ENCODE measurements at places on chromosomes 13 and 19.

DNA sequence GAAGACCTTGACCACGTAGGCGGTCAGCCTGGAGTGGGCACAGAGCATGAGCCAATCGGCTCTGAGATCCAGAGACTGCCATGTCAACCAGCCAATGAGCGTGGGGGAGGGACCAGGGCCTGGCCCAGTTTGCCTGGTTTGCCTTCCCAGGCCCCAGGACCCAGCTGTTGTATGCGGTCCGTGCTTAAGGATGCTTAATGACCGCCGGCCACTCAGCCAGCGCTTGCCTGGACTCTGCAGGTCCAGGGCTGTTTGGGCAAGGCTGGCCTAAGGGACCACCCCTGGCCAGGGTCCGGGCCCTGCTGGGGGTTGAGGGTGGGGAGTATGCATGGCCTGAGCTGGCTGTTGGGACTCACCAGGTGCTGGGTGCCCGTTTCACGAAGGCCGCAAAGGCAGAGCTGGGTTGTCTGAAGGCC lies 23.1 kb upstream of the TNFSF14 start:
- no peak for DNase-seq

- no peak for DNase-seq
Measured at GRCh38 chr13:43196750-43197370, 173.5 kb downstream of the DNAJC15 start.

GRCh38 chr13:101626925-101627555 lies 174.6 kb downstream of the ITGBL1 start:
- no peak for DNase-seq

DNA sequence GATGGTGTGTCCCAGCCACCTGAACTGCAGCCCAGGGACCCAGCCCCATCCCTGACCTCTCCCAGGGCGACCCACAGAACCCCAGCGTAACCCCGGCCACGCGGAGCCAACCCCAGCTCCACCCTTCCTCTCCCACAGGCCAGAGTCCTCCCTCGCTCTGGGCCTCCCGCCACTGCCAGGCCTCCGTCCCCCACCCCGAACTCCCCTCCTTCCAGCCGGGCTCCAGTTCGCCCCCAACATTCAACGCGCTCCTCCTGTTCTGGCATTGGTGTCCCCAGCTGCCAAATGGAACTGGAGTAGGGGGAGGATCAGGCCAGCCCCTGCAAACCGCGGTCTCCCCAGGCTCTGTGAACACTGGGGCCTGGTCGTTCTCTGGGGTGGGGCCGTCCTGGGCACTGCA lies 7.4 kb downstream of the LINGO3 start:
- DNase-seq: no peak

- DNase-seq: no peak
Measured at GRCh38 chr13:113116206-113116800, 6.3 kb upstream of the F10 start.

- DNase-seq: no peak
Measured at GRCh38 chr19:46100344-46100743, 24.1 kb downstream of the IGFL3 start.

DNA sequence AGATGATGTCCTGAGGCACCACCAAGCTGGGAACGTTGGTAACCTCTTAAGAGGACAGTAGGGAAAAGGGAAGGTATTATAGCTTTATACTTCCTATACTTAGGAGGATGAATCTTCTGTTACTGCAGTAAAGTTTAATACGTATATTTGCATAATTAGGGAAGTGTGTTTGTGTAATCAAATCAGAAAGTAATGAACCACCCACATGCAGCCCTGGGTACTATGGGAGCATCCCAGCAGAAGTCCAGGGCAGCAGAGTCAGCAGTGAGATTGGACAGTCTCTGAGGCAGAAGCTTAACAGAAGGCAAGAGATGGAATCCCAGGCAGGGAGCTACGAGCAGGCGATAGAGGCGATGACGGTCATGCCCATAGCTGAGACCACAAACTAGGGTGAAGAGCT lies 12.5 kb downstream of the SAFB start:
- DNase-seq: no peak

- no peak for DNase-seq
Measured at GRCh38 chr19:51257471-51257870, 6.6 kb downstream of the SIGLECL1 start.

DNA sequence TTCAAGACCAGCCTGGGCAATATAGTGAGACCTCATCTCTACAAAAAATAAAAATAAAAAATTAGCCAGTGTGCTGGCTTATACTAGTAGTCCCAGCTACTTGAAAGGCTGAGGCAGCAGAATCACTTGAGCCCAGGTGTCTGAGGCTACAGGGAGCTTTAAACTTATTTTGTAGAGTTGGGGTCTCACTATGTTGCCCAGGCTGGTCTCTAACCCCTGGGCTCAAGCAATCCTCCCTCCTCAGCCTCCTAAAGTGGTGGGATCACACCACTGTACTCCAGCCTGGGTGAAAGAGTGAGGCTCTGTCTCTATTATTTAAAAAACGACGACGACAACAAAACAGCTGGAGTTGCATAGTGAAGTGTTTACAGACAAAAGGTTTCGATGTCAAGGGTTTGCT lies 8.0 kb downstream of the RAB3D start:
- DNase-seq: no peak

- no peak for DNase-seq
Measured at GRCh38 chr13:41985788-41986508, 25.0 kb upstream of the VWA8 start.

GRCh38 chr19:50046649-50047503 lies 21.1 kb downstream of the ZNF473 start:
- DNase-seq: peak; percentile 32

GRCh38 chr13:41820581-41821237 lies 140.2 kb downstream of the VWA8 start:
- DNase-seq: no peak

DNA sequence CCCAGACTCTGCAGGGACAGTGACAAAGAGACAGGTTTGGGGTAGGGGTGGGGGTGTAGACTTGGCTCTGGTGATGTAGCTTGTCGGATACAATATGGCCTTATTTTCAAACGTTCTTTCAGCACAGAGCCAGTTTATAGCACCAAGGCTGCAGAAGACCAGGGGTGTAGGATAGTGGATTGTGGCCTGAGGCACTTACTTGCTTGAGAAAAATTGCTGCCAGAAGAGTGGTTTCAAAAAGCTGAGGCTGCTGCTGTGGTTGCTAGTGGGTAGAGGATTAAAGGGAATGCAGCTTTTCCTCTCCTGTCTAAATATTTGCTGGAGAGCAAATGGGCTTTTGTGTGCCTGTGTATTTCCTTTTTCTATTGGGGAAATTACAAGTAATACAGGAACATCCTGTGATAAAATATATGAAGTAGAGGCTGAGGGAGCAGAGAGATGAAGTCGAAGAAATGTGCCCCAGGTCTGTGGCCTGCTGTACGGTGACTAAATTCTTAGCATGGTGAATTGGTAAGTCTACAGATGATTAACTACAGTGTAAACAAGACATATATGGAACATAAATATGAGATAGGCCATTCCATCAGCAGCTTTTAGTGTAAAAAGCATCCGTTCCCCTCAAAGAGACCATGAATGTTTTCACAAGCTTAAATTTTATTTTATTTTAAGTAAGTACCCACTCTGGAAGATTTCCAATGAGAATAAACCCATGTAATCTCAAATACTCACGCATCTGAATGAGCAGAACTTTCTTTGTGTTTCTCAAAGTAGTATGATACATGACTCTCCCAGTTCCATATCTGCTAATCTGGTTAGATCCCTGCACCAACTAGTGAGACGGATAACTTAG lies 112.9 kb downstream of the LRCH1 start:
- DNase-seq: no peak

GRCh38 chr19:3154957-3155736 lies 19.3 kb downstream of the GNA15 start:
- peak; percentile 69 for DNase-seq

- DNase-seq: no peak
Measured at GRCh38 chr13:98033277-98034247, 80.1 kb downstream of the IPO5 start.

DNA sequence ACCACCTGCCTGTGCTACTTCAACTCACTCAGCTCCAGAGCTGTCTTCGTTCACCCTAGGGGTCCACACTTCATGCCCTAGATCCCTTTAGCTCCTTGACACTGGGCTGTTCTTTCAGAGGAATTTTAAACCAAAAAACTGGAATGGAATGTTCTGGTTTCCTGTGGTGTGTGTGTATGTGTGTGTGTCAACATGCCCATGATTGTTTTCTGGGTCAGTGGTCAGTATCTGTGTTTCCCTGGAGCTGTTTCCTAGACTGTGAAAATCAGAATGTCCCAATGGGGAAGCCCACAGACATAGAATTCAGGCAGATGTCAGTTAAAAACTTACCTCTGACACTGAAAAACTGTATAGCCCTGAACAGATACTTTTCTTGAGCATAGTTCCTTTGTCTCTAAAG lies 1.3 kb downstream of the PMIS2 start:
- DNase-seq: no peak

DNA sequence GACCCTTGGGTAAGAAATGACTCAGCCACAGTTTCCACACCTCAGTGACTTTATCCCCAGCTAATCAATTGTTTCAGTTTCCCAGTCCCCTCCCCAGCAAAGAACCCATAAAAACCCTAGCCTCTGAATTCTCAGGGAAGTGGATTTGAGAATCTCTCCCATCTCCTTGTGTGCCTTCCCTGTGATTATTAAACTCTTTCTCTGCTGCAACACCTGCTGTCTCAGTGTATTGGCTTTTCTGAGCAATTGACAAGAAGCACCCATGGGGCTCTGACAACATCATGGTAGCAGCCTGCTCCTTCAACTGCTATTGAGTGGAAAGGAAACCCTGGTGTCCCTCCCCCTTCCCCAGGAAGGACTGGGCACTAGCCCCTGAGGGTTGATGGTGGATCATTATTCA lies 73.7 kb downstream of the UQCRFS1 start:
- no peak for DNase-seq

- DNase-seq: no peak
Measured at GRCh38 chr13:47930649-47931165, 70.4 kb downstream of the SUCLA2 start.

GRCh38 chr13:24748061-24748400 lies 15.9 kb upstream of the RNF17 start:
- no peak for DNase-seq

GRCh38 chr13:22427066-22427465 lies 753.7 kb upstream of the SGCG start:
- no peak for DNase-seq

- no peak for DNase-seq
Measured at GRCh38 chr13:30681843-30682242, 53.5 kb upstream of the ALOX5AP start.

DNA sequence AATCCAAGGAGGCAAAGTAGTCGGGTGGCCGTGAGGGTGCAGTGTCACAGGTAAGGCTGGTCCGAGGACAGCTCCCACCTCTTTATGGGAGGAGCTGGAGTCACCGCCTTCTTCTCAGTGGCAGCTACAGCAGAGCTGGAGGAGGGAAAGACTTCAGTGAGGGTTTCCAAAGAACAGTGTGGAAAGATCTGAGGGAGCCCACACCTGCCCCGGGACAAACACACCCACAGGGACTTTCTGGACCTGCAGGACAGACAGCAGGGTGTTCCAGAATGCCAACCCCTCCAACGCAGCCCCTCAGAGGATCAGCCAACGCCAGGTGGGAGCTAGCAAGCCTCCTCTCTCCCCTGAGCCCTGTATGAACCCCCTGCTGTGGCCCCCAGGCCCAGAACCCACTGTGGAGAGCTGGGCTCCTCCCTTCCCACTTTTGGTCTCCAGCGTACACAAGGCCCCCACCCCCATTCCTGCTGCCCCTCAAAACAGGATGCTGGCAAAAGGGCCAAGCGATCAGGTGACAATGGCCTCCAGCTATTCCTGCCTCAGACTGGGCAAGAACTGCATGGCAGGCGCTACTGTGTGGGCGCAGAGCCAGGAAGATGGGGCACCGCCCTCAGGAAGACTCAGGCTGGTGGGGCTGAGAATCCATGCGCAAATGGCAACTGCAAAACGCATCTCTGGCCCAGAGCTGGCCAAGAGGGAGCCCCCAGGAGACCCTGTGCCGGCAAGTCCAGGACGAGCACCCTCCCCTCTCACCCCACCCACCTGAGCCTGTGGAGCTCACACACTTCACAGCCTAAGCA lies 3.5 kb upstream of the CD320 start:
- no peak for DNase-seq
